Activated CD4-positive, alpha-beta memory T cell treated with anti-CD3 and anti-CD28 coated beads for 36 hours (primary cell): ENCODE measurements at places on chromosomes 1 and 21. TPM values are rescaled to one million over a fixed set of nuclear protein-coding genes. Genes with fewer than 3 reads are reported as not detected.

DNA sequence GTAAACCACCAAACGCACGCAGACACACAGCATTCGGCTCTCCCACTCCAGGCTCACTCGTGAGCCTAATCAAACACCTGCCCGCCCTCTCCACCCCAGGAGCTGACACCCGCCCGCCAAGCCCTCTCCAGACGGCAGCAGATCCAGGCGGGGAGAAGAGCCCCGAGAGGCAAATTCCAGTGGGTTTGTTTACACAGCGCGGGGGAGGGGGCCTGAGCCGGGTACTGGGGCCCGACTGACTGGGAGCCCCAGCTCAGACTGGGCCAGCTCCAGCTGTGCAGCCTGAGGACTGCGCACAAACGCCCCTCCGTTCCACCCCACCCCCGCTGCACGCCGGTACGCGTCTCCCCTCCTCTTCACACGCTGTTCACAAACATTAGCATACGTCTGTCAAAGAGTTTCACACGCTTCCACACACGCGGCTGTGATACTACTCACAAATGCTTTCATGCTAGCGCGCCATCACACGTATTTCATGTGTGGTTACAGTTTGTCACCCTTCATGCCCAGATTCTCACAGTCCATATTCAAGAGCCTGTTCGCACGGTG lies 1.0 kb upstream of the EFNA1 start:
- peaks cover 30% of the 10 kb centered on the region for H3K4me1 ChIP-seq
- peak; percentile 52 for DNase-seq
- peaks cover 25% of the 10 kb centered on the region for H3K27me3 ChIP-seq
- H3K27ac ChIP-seq = no peak overlapping the region
- H3K4me3 ChIP-seq = peak overlapping the region; percentile 60

GRCh38 chr21:45054927-45055612 lies 19.3 kb upstream of the ADARB1 start:
- DNase-seq = no peak
- H3K27ac ChIP-seq = no peak overlapping the region
- no peaks in the 10 kb centered on the region for H3K4me1 ChIP-seq

Gene LY9
- 4.8 TPM for total RNA-seq

Gene CSMD2
- total RNA-seq = not detected

DNA sequence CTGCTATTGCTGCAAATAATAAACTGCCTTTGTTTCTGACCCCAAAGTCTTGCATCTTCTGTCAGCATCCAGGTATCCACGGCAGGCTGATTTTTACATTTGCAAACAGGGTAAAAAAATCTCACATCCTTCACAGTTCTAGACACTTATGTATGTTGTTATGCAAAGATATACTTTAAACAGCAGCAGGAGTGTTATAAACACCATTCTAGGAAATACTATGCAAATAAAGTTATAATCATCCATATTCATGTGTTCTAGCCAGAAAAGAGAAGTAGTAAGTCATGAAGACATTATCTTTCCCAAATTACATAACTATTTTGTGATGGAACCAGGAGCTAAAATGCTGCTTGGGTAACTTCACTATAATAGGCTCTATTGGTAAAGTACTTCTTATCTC lies 534.2 kb downstream of the LTN1 start:
- H3K27me3 ChIP-seq = no peaks in the 10 kb centered on the region
- H3K36me3 ChIP-seq = no peaks in the 10 kb centered on the region
- no peak overlapping the region for H3K27ac ChIP-seq
- no peaks in the 10 kb centered on the region for H3K4me1 ChIP-seq
- no peak for DNase-seq
- no peak overlapping the region for H3K4me3 ChIP-seq

DNA sequence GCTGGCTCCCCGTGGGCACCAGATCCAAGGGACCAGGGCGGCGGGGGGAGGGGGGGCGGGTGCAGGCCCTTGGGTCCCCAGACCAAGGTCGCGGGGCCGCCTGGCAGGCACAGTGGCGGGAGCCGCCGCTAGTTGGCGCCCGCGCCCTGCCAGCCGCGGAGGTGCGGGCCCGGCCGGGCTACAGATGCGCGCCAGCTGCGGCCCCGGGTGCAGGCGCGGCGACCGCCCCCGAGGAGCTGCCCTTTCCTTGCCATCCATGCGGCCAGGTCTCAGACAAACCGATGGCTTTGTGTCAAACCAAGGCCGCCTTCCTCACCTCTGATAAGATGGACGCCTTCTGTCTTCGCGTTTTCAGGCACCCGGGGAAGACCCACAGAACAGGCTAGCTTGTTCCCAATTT lies 2.2 kb upstream of the RUNX3 start:
- H3K27ac ChIP-seq = peak overlapping the region; percentile 34
- peaks cover 65% of the 10 kb centered on the region for H3K4me1 ChIP-seq
- DNase-seq = peak; percentile 76
- H3K4me3 ChIP-seq = peak overlapping the region; percentile 55

Gene EDN2
- not detected for total RNA-seq

GRCh38 chr1:68029444-68029843 lies 21.0 kb downstream of the DIRAS3 start:
- no peaks in the 10 kb centered on the region for H3K36me3 ChIP-seq
- no peaks in the 10 kb centered on the region for H3K4me1 ChIP-seq
- no peaks in the 10 kb centered on the region for H3K27me3 ChIP-seq
- no peak for DNase-seq

- DNase-seq = peak; percentile 20
- H3K36me3 ChIP-seq = no peaks in the 10 kb centered on the region
- H3K27ac ChIP-seq = no peak within 1 kb of the TSS
- H3K4me3 ChIP-seq = peak within 1 kb of the TSS; percentile 68
- peaks cover 42% of the 10 kb centered on the region for H3K27me3 ChIP-seq
Measured at GRCh38 chr21:31872452-31873274, at the start of gene HUNK. HUNK (plus strand) TSS chr21:31873020; CDS start chr21:31873675, 655 bp downstream.

Gene KRTAP19-3
- total RNA-seq = not detected

GRCh38 chr1:97307151-97307550 lies 585.6 kb downstream of the PTBP2 start:
- H3K36me3 ChIP-seq = peaks cover 13% of the 10 kb centered on the region
- no peaks in the 10 kb centered on the region for H3K27me3 ChIP-seq
- DNase-seq = no peak

- H3K4me1 ChIP-seq = peaks cover 42% of the 10 kb centered on the region
- no peak for DNase-seq
- H3K36me3 ChIP-seq = peaks cover 25% of the 10 kb centered on the region
Measured at GRCh38 chr1:205767248-205767647, 8.0 kb downstream of the RAB29 start.

DNA sequence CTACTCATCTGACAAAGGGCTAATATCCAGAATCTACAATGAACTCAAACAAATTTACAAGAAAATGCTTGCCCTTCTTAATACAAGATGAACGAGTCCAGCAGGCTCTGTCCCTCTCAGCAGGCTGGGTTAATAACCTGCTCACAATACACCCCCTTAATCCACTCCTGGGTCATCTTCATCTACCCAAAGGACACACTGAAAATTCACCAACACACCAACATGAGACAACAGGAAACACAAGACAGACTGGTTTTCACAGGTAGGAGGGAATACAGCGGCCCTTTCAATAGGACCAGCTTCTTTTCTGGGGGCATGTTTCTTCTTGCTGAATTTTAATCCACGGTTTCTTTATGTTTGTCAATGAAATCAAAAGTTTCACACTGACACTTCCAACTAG lies 44.6 kb downstream of the SUSD4 start:
- no peaks in the 10 kb centered on the region for H3K27me3 ChIP-seq
- no peak overlapping the region for H3K4me3 ChIP-seq
- peaks cover 4% of the 10 kb centered on the region for H3K36me3 ChIP-seq
- DNase-seq = no peak
